ENCODE measurements at places on chromosomes 2 and 18.

DNA sequence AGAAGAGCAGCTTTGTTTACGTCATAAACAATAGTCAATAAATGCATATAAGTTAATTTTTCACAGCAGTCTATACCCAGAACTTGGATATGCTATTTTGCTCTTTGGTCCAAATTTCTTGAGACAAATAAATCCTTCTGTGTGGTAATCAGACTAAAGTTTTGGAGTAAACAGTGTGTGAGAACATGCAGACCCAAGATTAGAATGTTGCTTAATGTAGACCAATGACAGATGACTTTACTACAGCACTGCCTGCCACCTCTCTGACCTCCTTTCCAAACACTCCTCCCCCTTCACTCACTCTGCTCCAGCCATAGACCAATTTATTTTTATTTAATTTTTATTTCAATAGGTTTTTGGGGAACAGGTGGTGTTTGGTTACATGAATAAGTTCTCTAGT, 115.3 kb upstream of the TANK start:
- no peak for DNase-seq

DNA sequence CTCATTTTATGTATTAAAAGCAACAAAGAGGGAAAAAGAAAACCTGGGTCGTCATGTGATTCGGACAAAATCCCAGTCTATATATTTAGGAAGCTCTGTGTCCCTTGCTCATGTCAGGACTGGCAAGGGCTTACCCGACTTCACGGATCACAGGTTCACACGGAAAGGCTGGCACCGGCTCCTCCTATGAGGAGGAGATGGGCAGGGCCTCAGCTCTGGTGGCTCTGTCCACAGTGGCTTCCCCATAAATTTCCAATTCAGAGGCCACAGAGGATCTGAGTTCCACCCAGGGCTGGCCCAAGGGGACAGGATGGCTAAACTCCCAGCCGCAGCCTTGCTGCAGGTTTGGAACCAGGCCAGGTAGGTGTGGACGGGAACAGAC, 186.8 kb downstream of the BCL2 start:
- no peak for DNase-seq

DNA sequence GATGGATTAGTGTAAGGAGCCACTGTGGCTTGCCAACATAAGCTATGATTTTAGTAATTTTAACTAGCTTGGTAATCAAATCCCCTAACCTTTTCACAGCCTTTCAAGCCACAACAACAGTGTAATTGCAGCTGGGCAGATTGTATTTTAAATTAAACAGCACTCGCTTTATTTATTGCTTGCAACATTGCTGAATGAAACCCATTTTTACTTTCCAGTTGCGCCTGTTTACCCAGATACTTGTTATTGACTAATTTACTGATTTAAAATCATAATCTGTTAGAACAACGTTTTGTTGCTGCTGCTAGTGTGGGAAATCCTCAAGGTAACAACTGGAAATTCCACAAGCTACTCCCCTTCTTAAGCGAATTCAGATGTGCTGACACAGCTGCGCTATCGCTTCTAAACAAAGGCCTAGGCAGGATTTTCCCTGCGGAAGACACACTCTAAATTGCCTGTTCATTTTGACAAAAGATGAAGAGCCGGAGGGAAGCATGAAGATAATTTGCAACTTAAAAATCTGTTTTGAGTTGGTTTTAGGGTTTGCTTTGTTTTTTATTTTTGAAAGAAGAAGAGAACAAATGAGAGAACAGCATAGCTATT, 283.9 kb downstream of the ALPK2 start:
- no peak for DNase-seq

DNA sequence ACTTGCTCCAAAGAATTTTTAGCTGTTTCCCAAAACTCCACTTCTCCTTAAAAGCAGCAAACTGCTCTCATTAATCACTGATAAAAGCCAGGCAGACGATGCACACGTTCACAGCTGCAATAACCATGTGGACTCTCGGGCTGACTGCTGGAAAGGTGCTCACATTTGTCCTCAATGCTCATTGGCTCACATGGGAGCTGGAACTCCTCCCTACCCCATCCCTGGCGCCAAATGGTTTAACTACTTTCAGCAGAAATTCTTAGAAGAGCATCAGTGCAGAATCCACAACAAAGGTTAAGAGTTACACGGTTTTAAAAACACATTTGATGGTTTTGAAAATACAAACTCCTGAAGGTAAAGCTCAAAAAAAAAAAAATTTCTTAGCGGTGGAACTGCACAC, 117.1 kb downstream of the NOL10 start:
- no peak for DNase-seq

DNA sequence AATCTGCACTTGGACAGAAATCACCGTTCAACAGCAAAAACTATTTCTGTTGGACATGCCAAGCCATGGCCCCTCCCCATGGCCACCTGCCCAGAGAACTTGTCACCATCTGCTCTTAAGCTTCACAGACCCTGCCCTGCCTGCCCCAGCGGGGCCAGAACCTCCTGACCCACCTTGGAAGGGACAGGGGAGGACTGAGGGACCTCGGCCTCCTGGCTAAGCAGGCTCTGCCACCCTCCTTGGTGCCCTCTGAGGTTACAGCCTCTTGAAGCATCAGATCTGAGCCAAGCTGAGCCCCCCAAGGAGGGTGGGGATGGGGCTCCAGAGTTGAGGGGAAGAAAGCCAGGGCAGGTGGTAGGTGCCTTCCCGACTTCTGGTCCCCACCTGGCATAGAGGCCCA, 6.5 kb downstream of the TEX261 start:
- DNase-seq = no peak

- DNase-seq = no peak
These were observed 52.8 kb downstream of the CLASP1 start for GRCh38 chr2:121596221-121597080.

- DNase-seq = no peak
These were observed 683 bp upstream of the TBC1D8 start for GRCh38 chr2:101151859-101152271.

DNA sequence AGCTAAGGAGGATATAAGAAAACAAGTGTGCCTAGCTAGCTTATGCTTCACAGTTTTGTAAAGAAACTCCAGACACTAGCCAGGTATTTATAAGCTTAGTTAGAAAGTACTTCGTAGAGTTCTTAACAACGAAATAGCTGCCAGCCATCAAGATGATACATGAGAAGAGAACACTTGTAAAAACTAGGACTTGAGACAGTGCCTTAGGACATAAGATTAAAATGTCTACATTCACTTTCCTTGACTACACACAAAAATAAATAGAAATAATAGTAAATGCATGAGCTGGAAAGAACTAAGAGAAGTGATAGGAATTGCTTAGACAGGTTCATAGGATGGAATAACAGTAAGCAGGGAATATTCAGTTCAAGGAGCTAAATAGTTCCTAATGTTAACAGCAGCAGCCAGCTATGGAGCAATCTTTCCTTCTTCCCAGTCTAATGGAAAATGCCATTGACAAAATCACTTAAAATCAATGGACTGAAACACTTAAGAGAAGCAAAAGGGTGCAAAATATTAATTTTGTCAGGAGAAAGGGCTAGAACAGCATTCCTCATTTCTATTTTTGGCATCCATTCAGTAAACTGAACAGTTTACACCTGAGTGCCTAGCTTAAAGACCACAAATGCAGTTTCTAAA, 186.6 kb downstream of the PDE11A start:
- no peak for DNase-seq

DNA sequence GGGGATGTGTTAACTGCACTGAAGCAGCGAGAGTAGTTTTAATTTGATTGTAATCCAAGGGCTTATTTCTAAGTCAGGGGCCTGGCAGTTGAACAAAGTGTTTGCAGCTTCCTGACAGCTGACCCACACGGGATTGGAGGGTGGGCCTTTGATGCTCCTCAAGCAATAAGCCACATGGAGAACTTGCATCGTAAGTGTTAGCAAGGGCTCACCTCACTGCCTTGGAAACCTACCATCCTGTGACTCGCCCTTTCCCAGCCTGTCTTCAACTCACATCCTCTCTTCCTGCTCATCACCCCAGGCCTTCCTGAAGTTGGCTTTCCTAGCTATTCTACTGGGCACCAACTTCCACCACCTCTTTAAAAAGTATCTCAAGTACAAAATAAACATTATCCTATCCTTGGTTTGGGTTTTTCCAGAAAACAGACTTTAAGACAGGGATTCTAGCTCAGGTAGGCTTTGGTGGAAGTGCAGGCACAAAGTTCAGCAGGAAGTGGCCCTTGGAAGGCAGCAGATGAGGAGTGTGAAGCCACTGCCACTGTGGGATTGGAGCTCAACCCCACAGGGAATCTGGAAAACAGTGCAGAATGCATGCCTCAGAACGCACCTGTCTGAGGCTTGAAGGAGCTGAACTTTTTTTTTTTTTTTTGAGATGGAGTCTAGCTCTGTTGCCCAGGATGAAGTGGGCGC, 31.6 kb downstream of the B3GNT2 start:
- DNase-seq = no peak

DNA sequence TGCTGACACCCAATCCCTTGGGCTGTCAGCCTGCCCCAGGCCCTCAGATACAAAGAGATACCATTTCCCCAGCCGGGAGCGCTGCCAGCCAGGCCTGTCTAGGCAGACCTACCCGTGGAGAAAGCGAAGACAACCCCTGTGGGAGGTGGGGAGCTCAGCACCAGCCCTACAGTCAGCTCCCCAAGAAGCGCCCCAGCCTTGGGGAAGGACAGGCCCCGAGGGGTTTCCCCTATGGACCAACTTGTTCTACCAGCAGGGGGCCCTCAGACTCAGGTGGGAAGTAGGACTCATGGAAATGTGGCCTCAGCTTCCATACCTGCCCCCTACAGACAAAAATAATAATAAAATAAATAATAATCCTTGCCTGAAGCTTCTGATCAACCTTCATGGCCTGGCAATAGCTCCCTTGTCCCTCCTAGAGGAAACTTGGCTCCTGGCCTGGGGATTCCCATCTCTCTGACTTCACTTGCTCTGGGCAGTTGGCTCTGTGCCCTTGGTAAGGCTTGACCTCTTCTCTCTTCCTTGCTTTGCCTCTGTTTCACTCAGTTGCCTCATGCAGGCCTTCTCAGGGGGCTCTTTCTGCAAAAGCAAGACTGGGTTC, 7.0 kb downstream of the SLC35F6 start:
- no peak for DNase-seq

GRCh38 chr18:3832025-3832638, 382.2 kb downstream of the TGIF1 start:
- DNase-seq = no peak

- DNase-seq = no peak
These were observed 108.7 kb downstream of the ZBTB7C start for GRCh38 chr18:48300463-48300961.

DNA sequence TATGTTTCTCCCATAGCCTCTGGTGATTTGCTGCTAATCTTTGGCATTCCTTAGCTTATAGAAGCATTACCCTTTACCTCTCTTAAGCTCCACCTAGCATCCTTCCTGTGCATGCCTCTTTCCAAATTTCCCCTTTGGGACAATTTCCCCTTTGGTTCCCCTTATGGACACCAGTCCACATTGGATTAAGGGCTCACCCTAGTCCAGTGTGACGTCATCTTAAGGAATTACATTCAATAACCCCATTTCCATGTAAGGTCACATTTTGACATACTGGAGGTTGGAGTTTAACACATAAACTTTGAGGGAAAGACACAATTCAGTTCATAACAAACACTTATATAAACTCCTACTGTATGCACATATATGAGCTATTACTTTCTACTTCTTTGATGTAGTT, 916.6 kb downstream of the SLC4A3 start:
- no peak for DNase-seq

GRCh38 chr2:117702098-117702497, 112.4 kb upstream of the DDX18 start:
- no peak for DNase-seq

GRCh38 chr2:11602563-11603204, 67.3 kb downstream of the NTSR2 start:
- DNase-seq = no peak

DNA sequence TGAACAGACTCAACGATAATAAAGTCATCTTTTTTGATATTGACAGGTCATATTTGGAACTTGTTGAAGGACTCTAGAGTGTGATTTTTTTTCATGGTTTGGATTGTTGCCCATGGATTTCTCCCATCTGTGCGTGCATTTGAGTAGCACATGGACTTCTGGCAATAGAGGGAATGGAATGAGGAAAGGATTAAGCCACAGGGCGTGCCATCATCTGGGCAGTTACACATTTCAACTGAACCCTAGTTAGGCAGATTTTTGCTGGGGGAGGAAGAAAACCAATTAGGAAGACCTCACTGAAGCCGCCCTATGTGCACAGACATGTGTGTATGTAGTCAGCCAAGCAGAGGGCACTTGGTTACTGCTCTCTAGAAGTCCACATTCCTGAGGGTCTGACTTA, 72.6 kb downstream of the TPGS2 start:
- DNase-seq = no peak

DNA sequence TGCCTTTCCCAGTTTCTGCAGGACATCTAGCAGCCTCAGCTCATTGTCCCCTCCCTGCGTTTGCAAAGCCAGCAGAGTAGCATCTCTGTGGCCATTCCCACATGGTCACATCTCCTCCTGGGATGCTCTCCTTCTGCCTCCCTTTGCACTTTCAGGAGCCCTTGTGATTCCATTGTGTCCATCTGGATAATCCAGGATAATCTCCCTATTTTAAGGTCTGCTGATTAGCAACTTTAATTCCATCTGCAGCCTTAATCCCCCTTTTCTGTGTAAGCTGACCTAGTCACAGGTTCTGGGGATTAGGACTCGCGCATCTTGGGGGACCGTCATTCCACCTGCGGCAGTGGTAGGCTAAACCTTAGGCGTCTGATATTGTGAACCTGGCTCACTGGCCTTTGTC, 70.7 kb downstream of the NEDD4L start:
- DNase-seq = no peak

DNA sequence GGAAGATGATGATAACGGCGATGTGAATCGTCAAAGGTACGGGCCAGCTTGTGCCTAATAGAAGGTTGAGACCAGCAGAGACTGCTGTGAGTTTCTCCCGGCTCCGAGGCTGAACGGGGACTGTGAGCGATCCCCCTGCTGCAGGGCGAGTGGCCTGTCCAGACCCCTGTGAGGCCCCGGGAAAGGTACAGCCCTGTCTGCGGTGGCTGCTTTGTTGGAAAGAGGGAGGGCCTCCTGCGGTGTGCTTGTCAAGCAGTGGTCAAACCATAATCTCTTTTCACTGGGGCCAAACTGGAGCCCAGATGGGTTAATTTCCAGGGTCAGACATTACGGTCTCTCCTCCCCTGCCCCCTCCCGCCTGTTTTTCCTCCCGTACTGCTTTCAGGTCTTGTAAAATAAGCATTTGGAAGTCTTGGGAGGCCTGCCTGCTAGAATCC, 3.0 kb downstream of the FZD7 start:
- no peak for DNase-seq

- no peak for DNase-seq
These were observed 150.4 kb downstream of the RAPGEF4 start for GRCh38 chr2:172885996-172886395.

GRCh38 chr2:219789476-219789875, 162.0 kb downstream of the SLC4A3 start:
- DNase-seq = no peak

GRCh38 chr2:239834143-239834542, 191.0 kb downstream of the NDUFA10 start:
- DNase-seq = no peak

DNA sequence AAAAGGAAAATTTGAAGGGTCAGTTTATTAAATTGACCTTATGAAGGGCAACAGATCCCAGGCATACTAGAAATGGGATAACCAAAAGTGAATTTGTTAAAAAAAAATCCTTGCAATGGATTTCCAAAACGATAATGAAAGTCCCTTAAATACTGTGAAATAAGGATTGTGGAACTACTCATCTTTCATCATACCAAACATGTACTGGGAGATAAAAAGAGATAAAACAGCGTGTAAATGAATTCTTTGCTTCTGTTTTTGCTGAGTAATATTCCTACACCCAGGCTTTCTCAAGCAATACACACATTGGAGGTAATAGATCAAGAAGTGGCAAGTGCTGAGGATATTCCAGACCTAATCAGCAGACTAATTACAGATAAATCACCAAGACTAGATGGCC, 3.8 kb downstream of the LYPD6 start:
- no peak for DNase-seq

Measured in activated T-helper 1 cell treated with anti-CD3 and anti-CD28 coated beads, Interleukin-2, amount 50 U/mL, for 16 hours (primary cell).